ENCODE measurements at places on chromosomes 13 and 19. TPM values are rescaled to one million over a fixed set of nuclear protein-coding genes. Genes with fewer than 3 reads are reported as not detected.

DNA sequence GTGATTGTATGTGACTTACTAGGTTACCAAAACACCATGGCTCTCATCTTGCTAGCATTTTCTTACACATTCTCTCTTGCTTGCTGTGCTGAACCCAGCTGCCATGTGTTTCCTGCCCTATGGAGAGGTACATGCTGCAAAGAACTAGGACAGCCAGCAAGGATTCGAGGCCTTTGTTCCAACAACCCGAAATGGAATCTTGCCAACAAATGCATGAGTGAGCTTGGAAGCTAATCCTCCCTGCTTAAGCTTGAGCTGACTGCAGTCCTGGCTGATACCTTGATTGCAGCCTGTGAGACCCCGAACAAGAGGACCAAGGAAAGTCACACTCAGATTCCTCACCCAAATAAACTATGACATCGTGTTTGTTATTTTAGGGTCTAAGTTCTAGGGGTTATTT is 651.2 kb downstream of the SLITRK6 start:
- DNase-seq: no peak

DNA sequence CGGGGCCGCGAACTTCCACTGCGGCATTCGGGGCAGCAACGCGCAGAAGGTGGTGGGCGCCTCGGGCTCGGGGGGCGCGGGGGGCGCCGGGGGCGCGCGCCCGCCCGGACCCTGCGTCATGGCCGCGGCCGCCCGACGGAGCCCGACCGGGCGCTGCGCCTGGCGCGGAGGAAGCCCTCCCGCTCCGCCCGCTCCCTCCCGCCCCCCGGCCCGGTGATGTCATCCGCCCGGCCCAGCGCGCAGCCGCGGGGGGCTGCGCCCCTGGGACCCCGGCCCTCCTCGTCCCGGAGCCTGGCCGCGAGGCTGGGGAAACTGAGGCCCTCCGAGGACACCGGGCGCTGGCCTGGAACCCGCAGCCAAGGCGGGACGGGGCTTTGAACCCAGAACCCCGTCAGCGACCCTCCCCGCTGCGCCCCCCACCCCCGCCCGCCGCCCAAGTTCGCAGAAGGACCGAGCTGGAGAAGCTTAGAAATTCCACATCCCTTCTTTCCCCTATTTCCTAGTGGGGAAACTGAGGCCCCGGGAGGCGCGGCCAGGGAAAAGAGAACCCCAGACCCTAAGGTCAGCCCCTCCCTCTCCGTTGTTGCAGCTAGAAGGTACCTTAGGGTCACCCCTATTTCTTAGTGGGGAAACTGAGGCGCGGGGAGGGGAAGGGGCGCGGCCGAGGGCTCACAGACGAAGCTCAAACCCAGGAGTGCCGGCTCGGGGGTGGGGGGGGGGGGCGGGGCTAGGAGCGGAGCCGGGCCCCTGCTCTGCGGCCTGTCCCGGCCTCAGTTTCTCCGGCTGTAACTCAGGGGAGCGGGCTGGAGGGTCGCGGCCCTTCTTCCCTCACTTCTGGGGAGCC is at the start of gene SHC2:
TSS of gene SHC2 (minus strand) at position 157 of the 844 bp plus-strand sequence. CDS start at position 120, 37 bp downstream.
- DNase-seq: no peak

DNA sequence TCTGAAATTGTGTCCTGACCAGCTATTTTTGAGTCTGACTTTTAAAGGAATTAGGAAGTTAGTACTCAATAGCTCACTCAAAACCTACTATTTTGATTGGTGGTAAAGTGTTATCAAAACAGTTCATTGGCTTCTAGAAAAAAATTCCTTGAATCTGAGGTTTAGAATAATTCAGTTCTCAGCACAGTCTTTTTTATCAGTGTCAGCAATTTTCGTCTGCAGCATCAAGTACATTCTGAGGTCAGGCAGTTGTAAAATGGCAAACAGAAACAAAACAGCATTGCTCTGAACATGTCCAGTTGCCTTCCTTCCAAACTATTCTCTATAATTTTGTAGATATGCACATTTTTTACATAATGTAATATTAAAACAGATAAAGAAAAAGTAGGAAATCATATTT is 1644.1 kb downstream of the SLITRK5 start:
- no peak for DNase-seq

- no peak for DNase-seq
Measured at GRCh38 chr19:15583346-15583745, 31.7 kb upstream of the CYP4F8 start.

GRCh38 chr13:104810242-104810641 is 1725.2 kb downstream of the EFNB2 start:
- no peak for DNase-seq

DNA sequence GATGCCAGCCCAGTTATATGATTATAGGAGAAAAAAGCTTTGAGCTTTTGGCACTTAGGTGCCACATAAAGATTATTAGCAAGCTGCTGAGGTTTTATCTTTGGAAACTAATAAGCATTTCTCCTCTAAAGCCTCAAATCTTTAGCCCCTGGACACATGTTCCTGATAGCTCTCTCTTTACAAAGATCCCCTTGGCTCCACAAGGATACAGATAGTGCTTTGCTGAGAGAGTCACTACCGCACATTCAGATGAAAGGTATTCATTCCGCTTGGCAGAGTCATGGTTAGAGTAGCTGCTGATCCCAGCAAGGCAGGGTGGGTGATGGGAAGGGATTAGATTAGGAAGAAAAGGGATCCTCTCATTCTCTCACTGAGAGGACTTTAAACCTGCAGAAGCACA is 28.2 kb upstream of the PSG7 start:
- no peak for DNase-seq

SRRM5 gene
- not detected for polyA plus RNA-seq

ZNF229 gene
- 0.03 TPM for polyA plus RNA-seq

DNA sequence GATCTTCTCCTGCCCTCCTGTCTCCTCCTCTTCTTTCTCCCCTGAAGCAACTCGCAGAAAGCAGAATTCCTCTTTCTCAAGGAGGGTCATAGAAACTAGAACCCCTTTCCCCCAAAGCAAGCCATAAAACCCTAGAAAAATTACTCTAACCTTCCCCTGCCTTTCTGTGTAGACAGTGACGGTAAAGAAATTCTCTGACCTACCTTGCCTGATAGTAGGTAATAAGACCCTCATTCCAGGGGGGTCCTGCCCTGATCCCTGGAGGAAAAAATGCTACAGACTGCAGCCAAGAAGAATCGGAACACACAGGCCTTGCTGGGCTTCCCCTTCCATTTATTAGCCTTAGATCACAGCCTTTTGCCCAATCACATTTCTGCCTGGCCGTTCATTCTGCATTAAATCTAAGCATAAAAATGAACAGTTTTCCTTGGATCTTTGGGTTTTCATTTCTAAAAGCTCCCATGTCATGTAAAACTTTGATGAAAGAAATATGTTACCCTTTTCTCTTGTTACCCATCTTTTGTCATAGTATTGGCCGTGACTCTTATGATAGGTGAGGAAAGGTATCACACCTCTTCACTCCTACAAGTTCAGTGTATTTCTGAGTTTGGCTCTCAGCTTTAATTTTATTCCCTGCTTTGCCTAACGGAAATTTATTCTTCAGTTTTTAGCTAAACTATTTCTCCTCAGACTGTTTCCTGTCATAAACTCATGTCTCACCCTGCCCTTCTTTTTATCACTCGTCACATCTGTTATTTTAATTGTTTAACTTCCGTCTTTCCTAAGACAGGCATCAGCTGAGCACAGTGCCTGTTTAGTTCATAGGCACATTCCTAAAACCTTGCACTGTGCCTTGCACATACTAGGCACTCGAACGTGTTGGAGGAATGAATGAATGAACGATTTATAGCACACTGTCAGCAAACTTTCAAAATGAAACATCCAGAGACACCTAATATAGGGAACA is 20.4 kb upstream of the CPB2 start:
- DNase-seq: peak; percentile 32

CEACAM21 gene
- 6.4 TPM for polyA plus RNA-seq

- no peak for DNase-seq
Measured at GRCh38 chr13:112259511-112259910, 116.6 kb upstream of the SPACA7 start.

EFNB2 gene
- not detected for polyA plus RNA-seq

- no peak for DNase-seq
Measured at GRCh38 chr13:32938907-32939306, 77.3 kb upstream of the KL start.

DNA sequence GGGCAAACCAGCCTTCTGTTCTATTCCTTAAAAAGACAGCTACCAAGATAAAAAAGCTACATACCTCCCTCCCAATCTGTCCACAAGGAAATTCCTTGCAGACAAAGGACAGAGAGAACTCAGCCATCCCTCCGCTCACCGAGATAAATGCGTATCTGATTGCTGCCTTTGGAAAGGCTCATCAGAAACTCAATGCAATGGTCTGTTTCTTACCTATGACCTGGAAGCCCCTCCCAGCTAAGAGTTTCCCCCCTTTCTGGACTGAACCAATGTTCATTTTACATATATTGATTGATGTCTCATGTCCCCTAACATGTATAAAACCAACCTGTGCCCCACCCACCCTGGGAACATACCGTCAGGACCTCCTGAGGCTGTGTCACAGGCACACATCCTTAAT is 11.6 kb downstream of the BTBD2 start:
- DNase-seq: no peak

NXNL1 gene
- polyA plus RNA-seq: not detected

DNA sequence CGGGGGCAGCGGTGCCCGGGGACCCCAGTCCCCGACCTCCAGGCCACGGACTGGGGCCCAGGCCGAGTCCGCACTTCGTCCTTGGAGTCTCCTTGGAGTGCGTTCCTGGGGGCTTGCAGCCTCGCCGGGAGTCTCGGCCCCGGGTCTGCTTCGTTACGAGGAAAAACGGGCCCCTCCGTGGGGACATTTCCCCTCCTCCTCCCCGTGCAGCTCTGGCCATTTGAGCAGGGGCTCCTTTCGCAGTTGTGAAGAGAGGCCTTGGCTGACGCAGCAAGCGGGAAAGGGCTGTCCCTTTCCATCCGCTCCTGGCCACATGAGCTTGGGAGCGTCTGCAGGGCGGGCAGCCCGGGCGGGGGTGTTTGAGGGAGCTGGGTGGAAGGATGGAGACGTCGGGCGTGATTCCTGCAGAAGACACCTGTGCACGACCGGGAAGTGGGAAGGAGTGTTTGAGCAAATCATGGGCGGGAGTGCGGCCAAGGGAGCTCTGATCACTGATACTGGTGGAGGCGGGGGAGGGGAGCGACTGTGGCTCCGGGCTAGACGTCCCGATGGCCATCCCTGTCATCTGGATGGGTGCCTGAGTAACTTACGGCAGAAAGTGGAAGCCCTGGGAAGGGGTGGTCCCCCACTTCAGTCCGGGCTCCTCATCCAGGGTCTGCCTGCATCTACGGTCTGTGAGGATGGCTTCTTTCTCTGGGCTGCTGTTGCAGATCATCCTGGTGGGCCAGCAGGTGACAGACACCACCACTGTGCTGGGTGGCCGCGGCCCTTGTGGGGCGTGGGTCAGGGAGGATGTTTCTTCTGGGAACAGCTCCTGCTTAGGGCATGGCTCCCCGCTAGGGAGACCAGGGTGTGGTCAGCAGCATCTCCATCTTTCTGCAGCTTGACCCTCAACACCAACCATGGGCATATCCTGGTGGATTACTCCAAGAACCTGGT is 736 bp downstream of the GPI start:
- DNase-seq: no peak

- peak; percentile 55 for DNase-seq
Measured at GRCh38 chr19:55305491-55305890, 19.6 kb downstream of the TMEM150B start.

DNA sequence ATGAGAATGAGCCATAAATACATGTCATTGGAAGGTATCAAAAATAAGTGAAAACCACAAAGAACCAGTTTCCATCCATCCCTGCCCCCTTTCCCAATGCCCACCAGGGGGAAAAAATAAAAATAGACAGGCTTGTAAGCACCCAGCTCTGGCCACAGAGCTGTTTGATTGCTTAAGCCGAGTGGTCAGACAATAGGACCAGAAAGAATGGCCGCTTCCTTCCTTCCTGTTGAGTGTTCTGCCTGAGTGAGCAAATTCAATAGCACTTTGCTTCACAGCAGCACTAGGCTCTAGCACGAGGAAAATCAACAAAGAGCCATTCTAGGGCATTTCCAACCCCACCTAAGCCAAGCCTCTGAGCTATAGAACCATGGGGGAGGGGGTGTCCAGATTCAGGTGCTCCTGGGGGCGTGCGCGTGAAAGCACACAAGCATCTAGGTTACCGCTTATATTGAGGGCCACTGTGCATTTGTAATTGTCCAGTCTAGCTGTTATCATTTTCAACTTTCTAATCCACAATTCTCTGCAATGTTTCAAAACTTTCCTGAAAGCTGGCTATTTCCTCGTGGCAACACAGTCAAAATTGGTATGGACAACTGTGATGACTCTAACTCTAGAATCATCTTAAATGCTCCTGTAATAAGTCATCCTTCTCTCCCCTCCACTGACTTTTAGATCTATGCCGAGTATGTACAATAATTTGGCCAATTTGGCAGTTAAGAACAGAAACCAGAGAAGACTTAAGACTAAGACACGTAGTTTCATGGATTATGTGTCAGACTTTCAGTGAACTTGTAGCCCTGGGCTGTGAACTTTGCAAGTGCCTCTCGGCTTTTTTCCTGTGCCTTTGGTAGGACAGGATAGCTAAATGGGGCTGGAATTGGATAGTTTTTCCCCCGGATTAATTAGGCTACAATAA is 64.3 kb downstream of the SPRY2 start:
- DNase-seq: peak; percentile 58

SIGLEC5 gene
- polyA plus RNA-seq: not detected

GRCh38 chr13:67792151-67792676 is 562.1 kb upstream of the PCDH9 start:
- DNase-seq: no peak

DNA sequence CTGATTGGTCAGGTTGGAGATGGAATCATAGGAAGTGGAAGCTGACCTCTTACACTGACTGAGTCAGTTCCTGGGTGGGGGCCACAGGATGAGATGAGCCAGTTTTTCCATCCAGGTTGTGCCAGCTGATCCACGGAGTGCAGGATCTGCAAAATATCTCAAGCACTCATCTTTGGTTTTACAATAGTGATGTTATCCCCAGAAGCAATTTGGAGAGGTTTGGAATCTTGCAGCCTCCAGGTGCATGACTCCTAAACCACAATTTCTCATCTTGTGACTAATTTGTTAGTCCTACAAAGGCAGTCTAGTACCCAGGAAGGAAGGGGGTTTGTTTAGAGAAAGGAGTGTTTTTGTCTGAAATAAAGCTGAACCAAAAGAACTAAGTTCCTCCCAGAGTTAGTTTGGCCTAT is 212.8 kb downstream of the SLITRK6 start:
- DNase-seq: no peak

FAM124A gene
- 0.03 TPM for polyA plus RNA-seq

DNA sequence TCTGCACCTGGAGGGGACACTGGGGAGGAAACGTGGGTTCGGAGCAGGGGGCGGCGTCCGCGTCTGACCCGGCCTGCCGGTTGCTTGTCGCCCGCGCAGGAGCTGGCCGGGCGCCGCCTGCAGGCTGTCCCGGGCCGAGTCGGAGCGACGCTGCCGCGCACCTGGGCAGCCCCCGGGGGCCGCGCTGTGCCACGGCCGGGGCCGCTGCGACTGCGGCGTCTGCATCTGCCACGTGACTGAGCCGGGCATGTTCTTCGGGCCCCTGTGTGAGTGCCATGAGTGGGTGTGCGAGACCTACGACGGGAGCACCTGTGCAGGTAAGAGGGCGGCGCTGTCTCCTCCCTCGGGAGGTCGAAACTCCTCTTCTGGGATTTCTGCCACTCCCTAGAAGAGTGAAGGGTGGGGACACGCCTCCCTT is 1.3 kb downstream of the ITGBL1 start:
- no peak for DNase-seq

Measured in CD14-positive monocyte (primary cell).